NCI-H1930 (cell line): ENCODE measurements at places on chromosomes 3 and 15.
A peak's percentile ranks its signal among the peaks of the same experiment; 100 is the strongest.

DNA sequence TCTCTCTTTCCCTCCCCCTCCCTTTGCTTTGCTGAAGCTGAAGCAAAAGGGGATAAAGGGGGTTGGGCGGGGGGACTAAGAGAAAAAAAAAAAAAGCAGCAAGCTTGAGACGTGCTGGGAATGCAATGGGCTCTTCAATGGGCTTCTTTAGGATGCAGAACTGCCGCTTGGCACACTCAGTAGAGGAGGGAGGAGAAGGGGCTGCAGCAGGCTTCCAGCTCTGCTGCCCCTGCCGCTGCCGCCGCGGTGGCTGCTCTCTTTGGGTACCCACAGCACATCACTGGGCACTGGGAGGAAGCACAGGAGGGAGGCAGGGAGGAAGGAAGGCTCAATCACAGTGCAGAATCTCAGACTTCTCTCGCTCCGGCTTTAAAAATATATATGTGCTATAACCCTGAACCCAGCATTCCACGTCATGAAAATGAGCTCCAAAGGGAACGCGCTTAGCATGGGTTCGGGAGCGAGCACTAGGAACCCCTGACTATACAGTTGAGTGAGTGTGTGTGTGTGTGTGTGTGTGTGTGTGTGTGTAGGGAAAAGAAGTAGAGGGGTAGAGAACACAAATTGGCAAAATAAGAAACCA, 3.5 kb downstream of the SLITRK3 start:
- DNase-seq, result no peak

DNA sequence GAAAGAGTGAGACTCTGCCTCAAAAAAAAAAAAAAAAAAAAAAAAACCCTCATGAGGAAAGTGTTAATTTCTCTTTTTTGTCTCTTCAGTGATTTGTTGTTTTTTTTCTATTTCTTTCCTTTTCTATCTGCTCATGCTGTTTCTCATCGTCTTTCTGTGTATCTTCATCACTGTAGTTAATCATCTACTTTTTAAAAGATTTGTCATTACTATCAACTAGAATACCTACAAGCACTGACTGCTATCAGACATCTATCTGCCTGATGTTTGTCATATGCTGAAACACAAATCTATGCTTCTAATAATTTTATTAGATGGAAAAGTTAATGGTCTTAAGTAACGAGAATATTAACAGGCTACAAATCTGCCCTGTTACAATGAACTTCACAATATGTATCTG, 26.8 kb downstream of the CCDC14 start:
- DNase-seq, result no peak

DNA sequence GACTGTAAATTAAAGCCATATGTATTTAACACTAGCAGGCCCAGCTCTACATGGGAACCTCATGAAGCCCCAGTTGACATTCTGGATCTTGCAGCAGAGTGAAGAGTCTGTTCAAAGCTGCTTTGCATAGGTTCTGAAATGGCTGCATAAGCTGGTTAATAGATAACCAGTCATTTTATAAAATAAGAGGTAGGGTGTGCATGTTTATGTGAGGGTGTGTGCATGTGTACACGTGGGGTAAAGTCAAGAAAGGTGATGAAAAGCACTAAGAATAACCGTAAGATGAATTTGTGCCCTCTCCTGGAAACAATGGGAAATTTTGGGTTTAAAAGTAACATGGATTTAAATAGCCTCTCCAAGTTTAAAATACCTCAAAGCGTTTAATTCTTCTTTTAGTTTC, 33.0 kb downstream of the PAQR9 start:
- no peak for DNase-seq

DNA sequence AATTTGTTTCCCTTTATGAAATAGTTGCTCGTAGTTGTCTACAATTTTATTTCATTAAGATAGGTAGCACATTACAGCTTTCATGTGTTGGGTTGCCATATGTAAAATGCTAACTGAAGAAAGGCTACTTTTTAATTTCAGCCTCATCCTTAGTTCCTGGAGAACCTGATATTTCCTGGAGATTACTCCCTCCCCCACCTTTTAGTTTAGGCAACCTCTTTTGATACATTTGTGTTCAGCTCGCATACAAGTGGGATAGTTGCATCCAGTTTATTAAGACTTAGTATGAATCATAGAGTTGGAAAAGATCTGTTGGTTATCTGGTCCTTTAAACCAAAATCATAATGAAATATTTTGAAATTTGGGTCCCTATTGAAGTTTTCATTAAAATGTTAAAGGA, 6.0 kb downstream of the SETD5 start:
- DNase-seq, result no peak

- peak; percentile 2 for DNase-seq
Observed at GRCh38 chr15:32828507-32829186, 110.8 kb downstream of the GREM1 start.

- no peak for DNase-seq
Observed at GRCh38 chr15:71152542-71152941, 37.3 kb downstream of the THSD4 start.

DNA sequence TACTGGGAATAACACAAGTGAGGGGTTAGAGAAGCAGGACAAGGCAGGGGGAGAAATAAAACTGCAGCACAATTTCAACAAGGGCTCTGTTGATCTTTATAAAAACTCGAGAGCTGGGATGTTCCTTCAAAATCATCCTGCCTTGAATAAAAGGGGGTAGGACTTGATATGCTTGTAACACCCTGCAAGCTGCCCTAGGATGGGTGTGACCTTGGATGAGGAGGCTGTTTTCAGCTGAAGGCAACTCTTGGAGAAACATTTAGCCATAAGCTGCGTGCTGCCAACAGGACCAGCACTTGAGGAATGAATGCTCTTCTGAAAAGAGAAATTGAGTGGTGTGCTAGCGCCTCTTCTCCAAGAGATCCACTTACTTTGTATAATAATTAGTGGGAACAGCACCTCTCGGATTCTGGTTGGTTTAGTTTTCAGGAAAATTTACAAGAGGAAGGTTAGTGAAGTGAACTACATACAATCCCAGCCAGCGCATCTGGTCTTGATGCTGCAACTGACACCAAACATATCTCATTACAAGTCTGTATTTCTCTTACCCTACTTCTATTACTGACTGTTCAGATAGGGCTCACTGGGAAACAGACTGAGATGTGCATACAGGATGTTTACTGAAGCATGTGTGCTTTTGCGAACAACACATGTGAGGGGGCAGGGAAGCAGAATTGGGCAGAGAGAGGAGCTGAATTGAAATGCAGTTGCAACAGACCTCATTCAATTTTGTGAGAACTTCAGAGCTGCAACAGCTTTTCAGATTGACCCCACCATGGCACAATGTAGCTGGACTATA, 643.0 kb upstream of the GOLIM4 start:
- DNase-seq, result no peak

DNA sequence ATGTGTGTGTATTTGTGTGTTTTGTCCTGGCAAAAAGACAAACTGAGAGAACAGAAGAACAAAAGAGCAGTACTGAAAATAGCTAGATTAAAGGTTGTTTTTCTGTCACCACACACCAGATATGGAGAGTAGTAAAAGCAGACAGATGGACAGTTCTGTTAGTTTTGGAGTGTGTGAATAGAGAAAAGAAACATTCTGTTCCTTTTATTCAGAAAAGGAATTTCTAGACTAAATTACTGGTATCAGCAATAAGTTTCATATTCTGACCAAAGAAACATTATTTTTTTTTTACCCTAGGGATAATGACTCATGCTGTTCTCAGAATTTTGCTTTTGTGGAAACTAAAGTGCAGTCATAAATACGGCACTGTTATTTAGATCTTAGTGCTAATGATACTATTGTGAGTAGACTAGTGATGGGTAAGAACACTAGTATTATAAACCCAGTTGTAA, 32.9 kb downstream of the PIK3CA start:
- DNase-seq, result no peak

DNA sequence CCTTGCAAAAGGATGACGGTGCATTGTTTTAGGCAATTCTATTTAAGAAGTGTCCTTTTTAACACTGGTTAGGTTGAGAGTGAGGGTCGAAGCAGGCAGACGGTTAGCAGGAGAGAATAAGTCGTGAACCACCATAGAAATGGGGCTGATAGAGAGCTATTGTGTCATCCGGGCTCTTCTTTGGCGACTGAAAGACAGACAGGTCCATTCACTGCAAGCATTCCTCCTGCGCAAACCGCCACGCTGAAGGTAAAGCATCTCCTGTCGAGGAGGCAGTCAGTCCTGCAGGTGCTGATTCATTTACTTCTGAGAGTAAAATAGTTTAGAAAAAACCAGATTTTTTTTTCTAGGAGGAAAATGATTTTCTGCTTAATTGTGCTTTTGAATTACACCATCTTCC, 1002.8 kb upstream of the NR2F2 start:
- DNase-seq, result no peak

DNA sequence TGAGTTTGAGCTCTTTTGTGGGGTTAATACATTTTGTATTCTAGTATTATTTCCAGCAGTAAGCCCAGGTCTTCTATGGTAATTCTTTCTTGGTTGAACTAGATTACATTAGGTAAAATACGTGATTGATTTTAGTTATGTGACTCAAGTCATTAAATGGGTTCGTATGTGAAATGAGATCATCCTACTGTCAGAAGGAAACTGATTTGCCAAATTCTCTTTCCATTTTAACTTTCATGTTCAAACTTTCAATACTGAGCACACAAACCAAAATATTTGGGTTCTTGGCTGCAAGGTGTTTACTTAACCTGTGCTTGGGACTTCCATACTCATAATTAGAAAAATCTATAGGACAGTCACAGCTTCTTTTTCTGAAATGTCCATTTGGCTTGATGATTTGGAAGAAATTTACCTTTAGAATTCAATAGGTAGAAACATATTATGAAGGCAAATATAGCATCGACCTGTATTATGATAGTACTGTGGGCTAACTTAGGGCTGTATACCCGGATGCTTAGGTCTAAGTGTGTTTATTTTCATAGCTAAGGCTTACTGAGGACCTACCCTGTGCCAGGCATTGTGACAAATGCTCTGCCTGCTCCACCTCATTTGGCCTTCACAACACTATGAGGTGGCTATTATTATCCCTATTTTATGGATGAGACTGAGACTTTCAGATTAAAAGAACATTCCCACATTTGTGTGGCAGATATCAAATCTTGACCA, 631.8 kb upstream of the GRM7 start:
- no peak for DNase-seq

GRCh38 chr15:81888748-81889484, 156.9 kb downstream of the MEX3B start:
- DNase-seq, result no peak

DNA sequence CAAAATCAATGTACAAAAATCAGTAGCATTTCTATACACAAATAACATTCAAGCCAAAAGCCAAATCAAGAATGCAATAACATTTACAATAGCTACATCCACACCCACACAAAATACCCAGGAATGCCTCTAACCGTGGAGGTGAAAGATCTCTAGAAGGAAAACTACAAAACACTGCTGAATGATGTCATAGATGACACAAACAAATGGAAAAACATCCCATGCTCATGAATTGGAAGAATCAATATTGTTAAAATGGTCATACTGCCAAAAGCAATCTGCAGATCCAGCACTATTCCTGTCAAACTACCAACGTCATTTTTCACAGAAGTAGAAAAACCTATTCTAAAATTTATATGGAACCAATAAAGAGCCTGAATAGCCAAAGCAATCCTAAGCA, 143.7 kb downstream of the SLCO3A1 start:
- DNase-seq, result no peak

GRCh38 chr3:190773948-190774347, 88.5 kb downstream of the GMNC start:
- no peak for DNase-seq

DNA sequence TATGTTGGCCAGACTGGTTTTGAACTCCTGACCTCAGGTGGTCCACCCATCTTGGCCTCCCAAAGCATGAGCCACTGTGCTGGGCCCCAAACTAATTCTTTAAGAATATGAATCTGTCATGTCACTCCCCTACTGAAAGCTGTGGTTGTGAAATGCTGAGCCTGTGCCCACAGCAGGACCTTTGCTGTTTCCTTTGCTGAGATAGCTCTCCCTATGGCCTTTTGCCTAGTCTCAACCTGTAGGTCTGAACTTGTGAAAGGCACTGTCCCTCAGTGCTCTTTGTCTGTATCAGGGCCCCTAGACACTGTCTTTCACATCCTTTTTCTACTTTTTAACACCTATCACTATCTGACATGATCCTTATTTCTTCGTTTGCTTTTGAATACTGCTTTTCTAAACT, 62.7 kb upstream of the CCR4 start:
- no peak for DNase-seq

GRCh38 chr15:69357773-69358771, 56.1 kb upstream of the KIF23 start:
- no peak for DNase-seq

- DNase-seq, result no peak
Observed at GRCh38 chr3:98512576-98512975, 10.1 kb downstream of the CLDND1 start.

DNA sequence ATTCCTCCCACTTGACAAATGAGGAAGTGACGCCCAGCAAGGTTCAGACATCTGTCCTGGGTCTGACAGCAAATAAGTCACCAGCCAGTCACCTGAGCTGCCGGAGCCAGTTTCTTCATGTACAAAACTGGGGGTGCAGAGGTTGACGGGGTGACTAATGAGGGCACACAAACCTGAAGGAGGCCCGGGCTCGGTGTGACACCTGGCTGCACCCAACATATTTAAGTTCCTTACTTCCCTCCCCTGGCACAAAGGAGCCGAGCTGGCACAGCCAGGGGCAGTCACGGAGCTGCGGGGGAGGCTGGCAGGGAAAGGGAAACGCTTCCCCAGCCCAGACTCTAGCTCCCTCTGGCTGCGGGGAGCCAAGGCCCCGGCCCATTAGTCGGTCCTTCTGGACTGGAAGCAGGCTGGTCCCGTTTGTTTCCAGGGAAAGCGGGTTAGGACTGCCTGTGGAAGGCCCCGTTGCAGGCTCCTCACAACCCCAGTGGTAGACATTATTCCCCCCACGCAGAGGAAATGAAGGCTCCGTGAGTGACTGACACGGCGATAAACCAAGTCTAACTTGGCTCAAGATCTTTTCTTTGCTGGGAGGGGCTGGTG, 2.3 kb downstream of the FBXL22 start:
- DNase-seq, result peak; percentile 31

DNA sequence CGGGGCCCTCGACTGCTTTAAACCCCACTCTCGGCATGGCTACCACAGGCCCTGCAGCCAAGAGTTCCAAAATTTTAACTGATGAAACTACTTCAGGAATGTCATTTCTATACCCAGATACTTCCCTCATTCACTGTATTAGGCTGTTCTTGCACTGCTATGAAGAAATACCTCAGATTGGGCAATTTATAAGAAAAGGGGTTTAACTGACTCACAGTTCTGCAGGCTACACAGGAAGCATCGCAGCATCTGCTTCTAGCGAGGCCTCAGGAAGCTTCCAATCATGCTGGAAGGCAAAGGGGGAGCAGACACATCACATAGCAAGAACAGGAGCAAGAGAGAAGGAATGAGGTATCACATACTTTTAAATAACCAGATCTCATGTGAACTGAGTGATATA, 21.6 kb upstream of the ALCAM start:
- no peak for DNase-seq

DNA sequence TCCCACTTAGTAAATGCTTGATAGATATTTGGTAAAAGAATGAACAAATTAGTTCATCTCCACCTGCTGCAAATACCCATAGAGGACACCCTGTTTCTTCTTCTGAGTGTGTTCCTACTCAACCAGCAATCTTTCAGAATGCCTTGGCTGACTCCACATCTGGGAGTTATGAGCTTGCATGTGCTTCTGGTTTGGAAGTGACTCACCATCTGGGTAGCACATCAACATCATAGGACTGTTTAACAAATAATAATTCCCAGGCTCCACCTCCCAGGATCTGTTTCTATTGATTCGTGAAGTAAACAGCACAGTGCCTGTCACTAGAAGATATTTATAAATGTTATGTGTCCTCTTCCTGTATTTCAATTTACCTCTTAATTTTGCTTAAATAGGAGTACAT, 580.1 kb downstream of the ROBO2 start:
- DNase-seq, result no peak
